Thymus (tissue), 14 donors: ENCODE measurements at places on chromosomes 4 and X. TPM values are rescaled to one million over a fixed set of nuclear protein-coding genes. Genes with fewer than 3 reads are reported as not detected.

DNA sequence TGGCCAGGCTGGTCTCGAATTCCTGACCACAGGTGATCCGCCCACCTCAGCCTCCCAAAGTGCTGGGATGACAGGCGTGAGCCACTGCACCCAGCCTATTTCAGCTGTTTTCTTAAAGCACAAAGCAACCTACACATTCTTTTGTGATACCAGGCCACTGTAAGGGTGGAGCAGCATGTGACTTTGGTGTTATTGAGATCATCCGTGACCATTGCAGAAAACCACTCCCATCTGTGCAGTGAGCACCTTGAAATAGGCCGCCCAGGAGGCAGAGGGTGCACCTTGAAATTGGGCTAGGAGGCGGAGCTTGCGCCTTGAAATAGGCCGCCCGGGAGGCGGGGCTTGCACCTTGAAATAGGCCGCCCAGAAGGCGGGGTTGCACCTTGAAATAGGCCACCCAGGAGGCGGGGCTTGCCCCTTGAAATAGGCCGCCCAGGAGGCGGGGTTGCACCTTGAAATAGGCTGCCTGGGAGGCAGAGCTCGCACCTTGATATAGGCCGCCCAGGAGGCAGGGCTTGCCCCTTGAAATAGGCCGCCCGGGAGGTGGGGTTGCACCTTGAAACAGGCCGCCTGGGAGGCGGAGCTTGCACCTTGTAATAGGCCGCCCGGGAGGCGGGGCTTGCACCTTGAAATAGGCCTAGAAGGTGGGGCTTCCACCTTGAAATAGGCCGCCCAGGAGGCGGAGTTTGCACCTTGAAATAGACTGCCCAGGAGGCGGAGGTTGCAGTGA, 9.0 kb upstream of the SLC25A6 start:
- peaks cover 56% of the 10 kb centered on the region for H3K36me3 ChIP-seq
- no peaks in the 10 kb centered on the region for H3K27me3 ChIP-seq
- DNase-seq, result no peak
- no peak overlapping the region for H3K4me3 ChIP-seq

- no peaks in the 10 kb centered on the region for H3K27me3 ChIP-seq
- no peak for DNase-seq
- no peaks in the 10 kb centered on the region for H3K36me3 ChIP-seq
- H3K27ac ChIP-seq, result no peak overlapping the region
Observed at GRCh38 chrX:20445109-20445508, 178.4 kb upstream of the RPS6KA3 start.

GRCh38 chr4:8197521-8197920, 1.6 kb upstream of the SH3TC1 start:
- peaks cover 8% of the 10 kb centered on the region for H3K36me3 ChIP-seq
- no peaks in the 10 kb centered on the region for H3K27me3 ChIP-seq
- no peak overlapping the region for H3K4me3 ChIP-seq

DNA sequence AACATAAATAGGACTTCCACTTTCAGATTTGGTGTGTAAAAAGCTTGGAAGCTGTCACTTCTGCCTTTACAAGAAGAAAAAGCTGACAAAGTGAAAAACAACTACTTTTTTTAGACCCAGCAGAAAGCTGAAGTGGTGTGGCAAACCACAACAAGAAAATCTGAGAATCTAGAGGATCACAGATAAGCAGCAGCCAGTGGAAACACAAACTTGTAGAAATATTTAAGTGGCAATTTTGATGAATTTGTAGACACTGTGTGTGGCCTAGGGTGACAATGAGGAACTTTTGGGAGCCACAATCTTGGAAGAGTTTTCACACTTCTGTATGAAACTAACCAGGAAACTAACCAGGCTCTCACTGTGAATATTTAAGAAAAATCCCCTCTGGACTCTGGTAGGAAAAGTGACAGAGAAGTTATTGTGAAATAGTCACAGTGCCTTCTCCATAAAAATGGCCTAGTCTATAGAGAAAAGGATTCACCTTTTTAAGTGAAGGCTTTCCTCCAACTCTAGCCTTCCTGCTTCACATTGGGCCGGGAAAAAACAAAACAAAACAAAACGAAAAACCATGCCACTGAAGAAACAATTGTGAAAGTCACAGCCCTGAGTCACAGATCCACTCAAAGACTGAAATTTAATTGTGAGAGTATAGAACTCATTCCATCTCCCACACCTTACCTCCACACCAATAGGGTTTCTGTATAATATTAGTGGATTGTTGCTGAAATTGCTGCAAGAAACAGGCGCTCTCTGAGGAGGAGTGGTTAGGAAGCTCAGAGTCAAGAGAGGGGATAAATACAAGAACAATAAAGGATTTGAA, 26.7 kb upstream of the GUCY1A1 start:
- H3K27ac ChIP-seq, result no peak overlapping the region
- peaks cover 25% of the 10 kb centered on the region for H3K4me1 ChIP-seq

DNA sequence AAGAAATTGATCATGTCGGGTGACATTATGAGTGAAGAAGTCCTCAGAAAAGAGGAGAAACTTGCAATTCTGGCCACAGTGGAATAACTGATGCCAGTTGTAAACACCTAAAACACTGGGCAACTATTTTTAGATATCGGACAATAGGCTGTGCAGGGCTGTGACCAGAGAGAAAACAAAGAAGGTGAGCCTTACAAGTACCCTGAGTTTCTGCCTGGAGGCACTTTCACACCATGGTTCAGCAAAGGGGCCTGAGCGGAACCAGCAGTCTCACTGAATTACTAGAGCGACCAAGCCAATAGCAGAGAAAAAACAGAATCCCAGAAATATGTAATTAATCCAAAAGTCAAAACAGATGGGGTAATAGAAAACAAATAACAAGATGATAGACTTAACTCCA, 11.2 kb downstream of the IRAK1 start:
- peaks cover 27% of the 10 kb centered on the region for H3K36me3 ChIP-seq
- H3K27ac ChIP-seq, result no peak overlapping the region
- H3K4me1 ChIP-seq, result peaks cover 2% of the 10 kb centered on the region

- H3K36me3 ChIP-seq, result no peaks in the 10 kb centered on the region
- no peak overlapping the region for H3K4me3 ChIP-seq
- H3K4me1 ChIP-seq, result no peaks in the 10 kb centered on the region
- H3K27me3 ChIP-seq, result no peaks in the 10 kb centered on the region
Observed at GRCh38 chrX:26203561-26203960, 11.3 kb downstream of the MAGEB6 start.

The TREX2 gene
- 0.38 TPM for total RNA-seq

DNA sequence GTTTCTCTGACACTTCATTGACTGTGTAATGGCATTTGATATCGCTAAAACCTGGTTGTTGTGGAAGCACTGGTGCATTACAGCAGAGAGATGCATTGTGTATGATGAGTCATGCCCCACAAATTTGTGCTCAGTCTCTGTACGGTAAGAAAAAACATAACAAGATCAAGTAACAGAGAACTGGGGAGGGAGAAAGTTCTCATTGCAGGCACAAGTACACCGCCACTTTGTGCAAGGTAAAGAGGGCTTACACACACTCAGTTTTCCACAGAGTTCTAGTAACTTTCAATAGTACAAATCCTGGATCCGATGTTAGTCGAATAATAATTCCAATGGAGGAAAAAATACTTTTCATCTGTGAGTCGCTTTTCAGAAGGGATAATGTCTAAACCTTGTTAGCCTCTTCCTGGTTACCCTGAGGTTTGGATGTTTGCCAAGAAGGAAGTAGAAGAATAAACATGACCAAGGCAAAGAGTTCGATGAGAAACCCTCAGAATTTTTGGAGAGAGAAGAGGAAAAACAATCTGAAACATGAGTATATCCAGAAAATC, 512.5 kb upstream of the SLIT2 start:
- H3K27me3 ChIP-seq, result no peaks in the 10 kb centered on the region
- no peak overlapping the region for H3K4me3 ChIP-seq
- no peaks in the 10 kb centered on the region for H3K36me3 ChIP-seq
- DNase-seq, result no peak

The IL15 gene
- 9.1 TPM for total RNA-seq

GRCh38 chr4:35325908-35326453, 918.3 kb downstream of the ARAP2 start:
- no peak for DNase-seq
- H3K27me3 ChIP-seq, result no peaks in the 10 kb centered on the region
- no peak overlapping the region for H3K27ac ChIP-seq
- no peaks in the 10 kb centered on the region for H3K36me3 ChIP-seq
- H3K4me1 ChIP-seq, result no peaks in the 10 kb centered on the region

DNA sequence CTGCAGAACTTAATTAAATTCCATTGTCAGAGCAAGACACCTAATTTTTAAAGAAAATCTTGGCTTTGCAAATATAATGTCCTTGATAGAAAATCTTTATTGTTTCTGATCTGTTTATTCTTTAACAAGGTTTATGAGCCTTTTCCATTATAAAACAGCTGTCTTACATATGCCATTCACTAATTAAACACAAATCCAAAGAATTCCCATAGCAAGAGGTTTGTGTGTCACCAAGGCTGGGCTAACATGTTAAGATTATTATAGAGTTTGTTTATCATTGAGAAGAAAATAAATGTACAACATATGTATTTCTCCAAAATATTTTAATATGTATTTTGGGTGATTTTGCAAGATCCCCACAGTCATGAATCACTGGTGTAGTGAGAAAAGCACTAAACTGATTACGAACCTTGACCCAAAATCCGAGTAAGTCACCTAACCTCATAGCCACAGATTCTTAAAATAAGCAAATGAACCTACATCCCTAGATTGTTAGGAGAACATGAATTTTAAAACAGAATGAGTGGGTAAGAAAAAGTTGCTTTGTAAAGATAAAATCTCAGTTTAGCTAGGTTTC, 694.8 kb upstream of the INTU start:
- H3K27ac ChIP-seq, result no peak overlapping the region
- DNase-seq, result no peak
- no peaks in the 10 kb centered on the region for H3K4me1 ChIP-seq
- H3K36me3 ChIP-seq, result no peaks in the 10 kb centered on the region

GRCh38 chr4:134327274-134328122, 125.9 kb upstream of the PABPC4L start:
- H3K4me3 ChIP-seq, result no peak overlapping the region
- H3K27ac ChIP-seq, result no peak overlapping the region
- H3K27me3 ChIP-seq, result no peaks in the 10 kb centered on the region
- DNase-seq, result no peak

The ASB12 gene
- 0.09 TPM for total RNA-seq

DNA sequence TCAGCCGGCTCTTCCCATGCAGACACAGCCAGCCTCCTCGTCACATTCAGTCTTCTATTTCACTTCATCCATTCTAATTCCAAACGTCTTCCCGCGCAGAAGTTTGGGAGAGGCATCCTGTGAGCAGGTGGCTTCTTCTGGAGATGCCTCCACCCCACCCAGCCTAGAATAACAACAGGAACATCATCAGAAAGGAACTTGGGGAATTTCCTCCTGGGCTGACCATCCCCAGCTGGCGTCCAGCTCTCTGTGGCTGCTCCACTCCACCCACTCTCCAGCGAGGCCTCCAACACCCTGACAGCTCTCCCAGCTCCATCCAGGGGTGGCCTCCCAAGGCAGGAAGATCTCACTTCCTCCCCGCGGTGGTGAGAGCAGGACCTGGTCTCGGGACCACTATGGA, 5.5 kb upstream of the C4orf50 start:
- H3K4me1 ChIP-seq, result no peaks in the 10 kb centered on the region
- no peak for DNase-seq
- H3K4me3 ChIP-seq, result no peak overlapping the region
- H3K27ac ChIP-seq, result no peak overlapping the region
- H3K27me3 ChIP-seq, result no peaks in the 10 kb centered on the region

DNA sequence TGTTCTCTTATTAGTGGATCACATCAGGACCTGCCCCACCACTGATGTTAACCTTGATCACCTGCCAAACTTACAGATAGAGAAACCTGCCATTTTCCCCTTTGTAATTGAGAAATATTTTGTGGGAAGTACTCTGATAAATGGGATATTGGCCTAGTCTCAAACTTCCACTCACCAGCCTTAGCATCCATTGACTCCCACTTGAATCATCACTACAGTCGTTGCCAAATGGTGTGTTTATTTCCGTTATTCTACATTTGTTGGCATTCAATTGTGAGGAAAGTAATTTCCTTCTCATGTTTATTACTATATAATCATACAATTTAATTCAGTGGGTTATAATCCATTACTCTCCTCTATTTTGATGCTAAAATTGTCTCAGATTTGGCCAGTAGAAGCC, 156.4 kb upstream of the CXCL13 start:
- no peak overlapping the region for H3K4me3 ChIP-seq
- H3K4me1 ChIP-seq, result no peaks in the 10 kb centered on the region
- no peak overlapping the region for H3K27ac ChIP-seq
- no peaks in the 10 kb centered on the region for H3K36me3 ChIP-seq

The PABPC5 gene
- total RNA-seq, result 0.24 TPM

DNA sequence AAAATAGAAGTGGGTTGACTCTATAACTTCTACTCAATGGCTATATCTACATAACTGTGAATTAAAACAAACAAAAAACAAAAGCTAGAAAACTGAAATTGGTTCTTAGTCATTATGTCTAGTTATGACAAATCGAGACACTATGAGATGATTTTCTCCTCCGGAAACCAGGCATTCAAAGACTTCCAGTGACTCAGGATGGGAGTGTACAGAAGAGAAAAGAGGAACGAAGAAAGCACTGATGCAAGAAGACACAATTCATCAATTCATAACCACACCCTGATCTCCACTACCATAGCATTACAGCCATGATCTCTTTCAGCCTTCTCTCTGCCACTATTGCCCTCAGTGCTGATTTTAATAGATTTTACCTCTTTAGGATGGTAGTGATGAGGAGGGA, 253.6 kb downstream of the CBLL2 start:
- no peak overlapping the region for H3K4me3 ChIP-seq
- no peaks in the 10 kb centered on the region for H3K4me1 ChIP-seq
- no peak overlapping the region for H3K27ac ChIP-seq
- no peak for DNase-seq

- H3K4me3 ChIP-seq, result no peak overlapping the region
- H3K27me3 ChIP-seq, result no peaks in the 10 kb centered on the region
- H3K36me3 ChIP-seq, result no peaks in the 10 kb centered on the region
- no peak overlapping the region for H3K27ac ChIP-seq
- DNase-seq, result no peak
- H3K4me1 ChIP-seq, result no peaks in the 10 kb centered on the region
Observed at GRCh38 chr4:168139336-168139735, 47.0 kb downstream of the ANXA10 start.

DNA sequence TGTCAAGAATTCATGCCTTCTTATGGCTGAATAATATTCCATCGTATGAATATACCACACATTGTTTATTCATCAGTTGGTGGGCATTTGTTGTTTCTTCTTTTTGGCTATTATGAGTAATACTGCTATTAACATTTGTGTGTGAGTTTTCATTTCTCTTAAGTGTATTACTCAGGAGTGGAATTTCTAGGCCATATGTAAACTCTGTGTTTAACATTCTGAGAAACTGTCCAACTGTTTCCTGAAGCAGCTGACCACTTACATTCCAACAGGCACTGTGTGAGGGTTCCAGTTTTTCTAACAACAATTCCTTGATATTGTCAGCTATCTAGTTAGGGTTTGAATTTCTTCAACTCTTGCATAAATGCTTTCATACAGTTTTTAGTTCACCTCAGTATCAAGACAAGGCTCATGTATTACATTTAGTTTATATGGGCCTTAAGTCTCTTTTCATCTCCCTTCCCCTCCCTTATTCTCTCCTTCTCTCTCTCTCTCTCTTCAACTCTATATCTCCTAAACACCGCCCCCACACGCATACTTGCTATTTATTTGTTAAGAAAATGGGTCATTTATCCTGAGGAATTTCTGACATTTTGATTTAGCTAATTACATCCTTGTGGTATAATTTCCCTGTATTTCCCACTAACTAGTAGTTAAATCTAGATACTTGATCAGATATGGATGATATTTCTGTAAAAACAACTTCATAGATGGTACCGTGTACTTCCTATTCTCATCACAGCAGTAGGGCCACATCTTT, 77.4 kb downstream of the WDR19 start:
- H3K27me3 ChIP-seq, result no peaks in the 10 kb centered on the region
- H3K27ac ChIP-seq, result no peak overlapping the region
- no peak for DNase-seq
- H3K4me1 ChIP-seq, result no peaks in the 10 kb centered on the region
